Activated CD4-positive, alpha-beta T cell treated with anti-CD3 and anti-CD28 coated beads, Interleukin-2, amount 50 U/mL, for 4 hours (primary cell): ENCODE measurements at places on chromosomes 2 and 18.

DNA sequence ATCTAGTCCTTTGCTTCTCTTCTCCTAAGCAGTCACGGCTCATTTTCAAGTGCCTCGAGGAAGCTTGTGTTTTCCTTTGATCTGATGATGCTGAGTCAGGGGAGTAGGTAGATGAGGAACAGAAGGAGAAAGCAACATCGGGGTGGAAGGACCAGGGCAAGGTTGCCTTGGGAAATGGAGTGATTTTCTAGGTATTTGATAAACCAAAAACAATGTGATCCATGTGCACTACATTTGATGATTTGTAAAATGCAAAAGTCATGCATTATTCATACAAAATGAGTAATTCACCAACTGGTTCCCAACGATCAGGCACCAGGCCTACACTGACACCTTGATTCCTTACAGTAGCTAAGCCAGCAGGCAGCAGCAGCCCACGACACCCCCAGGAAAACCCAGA, 205.3 kb downstream of the ANAPC1 start:
- no peak for DNase-seq

- DNase-seq = no peak
Observed at GRCh38 chr2:150729495-150729955, 242.1 kb upstream of the RND3 start.

- DNase-seq = no peak
Observed at GRCh38 chr2:14385043-14385442, 247.5 kb upstream of the LRATD1 start.

DNA sequence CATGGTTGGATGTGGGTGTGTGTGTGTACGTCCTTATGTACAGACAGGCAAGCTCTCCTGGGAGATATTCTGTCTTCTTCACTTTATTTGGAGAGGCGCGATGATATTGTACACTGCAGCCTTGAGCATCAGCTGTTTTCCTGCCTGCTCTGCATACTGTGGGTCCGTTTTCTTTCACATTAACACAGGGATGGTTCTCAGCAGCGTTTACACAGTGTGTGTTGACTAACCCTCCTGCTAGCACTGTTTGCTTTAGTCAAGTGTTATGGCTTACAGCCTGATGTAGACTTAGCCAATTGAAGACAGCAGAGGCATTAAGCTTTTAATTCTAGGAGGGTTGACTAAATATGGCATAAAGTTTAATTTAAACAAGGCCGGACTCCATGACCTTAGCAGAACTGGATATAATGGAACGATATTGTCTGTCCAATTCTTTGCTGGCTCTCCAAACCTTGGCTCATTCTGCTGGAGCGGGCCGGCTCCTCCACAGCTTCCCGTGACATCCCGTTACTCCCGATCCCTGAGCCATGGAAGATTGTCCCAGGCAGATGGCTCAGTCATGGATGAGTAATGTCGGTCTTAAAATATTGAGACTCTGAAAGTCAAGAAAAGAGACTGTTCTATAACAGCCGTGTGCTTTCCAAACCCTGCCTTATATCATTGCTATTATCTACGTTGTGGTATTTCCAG, 134.7 kb downstream of the TPGS2 start:
- DNase-seq = no peak

- no peak for DNase-seq
Observed at GRCh38 chr18:74334242-74334893, 18.7 kb downstream of the C18orf63 start.

- no peak for DNase-seq
Observed at GRCh38 chr2:69714024-69714423, 27.9 kb upstream of the ANXA4 start.

DNA sequence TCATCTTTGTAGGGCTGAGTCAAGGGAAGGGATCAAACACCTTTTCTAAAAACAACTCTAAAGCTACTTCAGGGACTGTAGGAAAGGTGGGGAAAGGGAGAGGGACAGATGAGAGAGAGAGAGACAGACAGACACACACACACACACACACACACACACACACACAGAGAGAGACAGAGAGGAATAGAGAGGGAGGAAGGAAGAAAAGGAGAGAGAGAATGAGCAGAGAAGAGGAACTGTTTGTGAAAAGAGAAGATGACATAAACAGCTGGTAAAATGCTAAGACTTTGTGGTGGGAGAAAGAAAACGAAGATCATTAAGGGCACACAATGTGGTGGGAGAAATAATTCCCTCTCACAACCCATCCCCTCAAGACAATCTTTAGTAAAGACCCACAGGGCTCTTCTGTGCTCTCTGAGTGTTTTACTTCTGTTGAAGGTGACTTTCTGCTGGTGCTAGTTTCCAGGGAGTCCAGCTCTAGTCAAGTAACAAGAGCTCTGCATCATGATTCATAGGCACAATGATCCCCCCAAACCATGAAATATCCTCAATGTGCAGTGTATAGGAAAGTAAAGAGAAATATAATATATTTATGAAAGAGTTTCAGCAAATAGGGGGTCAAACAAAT, 77.2 kb upstream of the STK17B start:
- DNase-seq = no peak

- DNase-seq = no peak
Observed at GRCh38 chr2:105183555-105184323, 57.8 kb upstream of the GPR45 start.
